ENCODE measurements at places on chromosomes 4 and X.

GRCh38 chrX:153348421-153348820 lies 14.5 kb downstream of the ZNF275 start:
- no peak for DNase-seq

GRCh38 chr4:155889031-155889793 lies 14.3 kb upstream of the TDO2 start:
- DNase-seq: no peak

- no peak for DNase-seq
Measured at GRCh38 chrX:9656277-9656676, 109.4 kb downstream of the GPR143 start.

DNA sequence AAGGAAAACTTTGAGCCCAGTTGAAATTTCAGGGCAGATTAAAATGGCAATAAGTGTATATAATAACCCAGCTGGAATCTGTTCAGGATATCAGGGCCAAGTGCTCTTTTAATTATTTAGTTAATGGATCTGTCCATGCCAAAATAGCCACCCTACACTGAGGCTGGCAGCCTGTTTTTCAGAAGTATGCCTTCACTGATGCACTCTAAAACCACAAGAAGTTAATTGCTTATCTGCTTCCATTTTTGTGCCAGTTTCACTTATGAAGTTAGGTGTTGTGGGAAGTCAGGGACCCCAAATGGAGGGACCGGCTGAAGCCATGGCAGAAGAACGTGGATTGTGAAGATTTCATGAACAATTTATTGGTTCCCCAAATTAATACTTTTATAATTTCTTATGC lies 960.3 kb downstream of the C4orf33 start:
- DNase-seq: no peak

- no peak for DNase-seq
Measured at GRCh38 chr4:146245850-146246249, 31.5 kb downstream of the REELD1 start.

- DNase-seq: no peak
Measured at GRCh38 chr4:41013746-41014145, 200.6 kb downstream of the APBB2 start.

DNA sequence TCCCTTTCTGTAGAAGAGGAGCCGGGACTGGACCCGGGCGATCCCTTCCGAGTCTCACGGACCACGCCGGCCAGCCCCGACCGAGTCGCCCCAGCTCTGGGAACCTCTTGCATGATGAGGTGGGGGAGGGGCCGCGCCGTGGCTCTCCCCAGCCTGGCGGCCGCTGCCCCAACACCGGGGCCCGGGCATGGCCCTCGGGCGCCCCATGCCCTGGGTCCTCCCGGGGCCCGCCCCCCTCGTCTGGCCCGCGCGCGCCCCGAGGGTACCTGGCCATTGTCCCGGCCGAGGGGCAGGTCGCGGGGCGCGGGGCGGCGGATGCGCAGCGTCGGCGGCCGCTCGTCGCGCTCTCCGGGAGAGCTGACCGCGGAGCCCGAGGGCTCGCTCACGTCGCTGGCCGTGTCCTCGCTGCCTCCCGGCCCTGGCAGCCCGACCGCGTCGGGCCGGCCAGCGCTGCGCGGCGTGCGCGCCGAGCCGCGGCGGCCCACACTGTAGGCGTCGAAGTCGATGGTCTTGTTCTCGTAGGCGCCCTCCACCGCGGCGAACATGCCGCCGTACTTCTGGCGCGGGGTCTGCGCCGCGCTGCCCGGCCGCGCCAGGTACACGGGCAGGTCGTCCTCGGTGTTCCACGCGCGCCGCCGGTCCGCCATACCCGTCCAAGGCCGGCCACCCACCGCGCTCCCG lies 423 bp downstream of the CRMP1 start:
- DNase-seq: no peak

DNA sequence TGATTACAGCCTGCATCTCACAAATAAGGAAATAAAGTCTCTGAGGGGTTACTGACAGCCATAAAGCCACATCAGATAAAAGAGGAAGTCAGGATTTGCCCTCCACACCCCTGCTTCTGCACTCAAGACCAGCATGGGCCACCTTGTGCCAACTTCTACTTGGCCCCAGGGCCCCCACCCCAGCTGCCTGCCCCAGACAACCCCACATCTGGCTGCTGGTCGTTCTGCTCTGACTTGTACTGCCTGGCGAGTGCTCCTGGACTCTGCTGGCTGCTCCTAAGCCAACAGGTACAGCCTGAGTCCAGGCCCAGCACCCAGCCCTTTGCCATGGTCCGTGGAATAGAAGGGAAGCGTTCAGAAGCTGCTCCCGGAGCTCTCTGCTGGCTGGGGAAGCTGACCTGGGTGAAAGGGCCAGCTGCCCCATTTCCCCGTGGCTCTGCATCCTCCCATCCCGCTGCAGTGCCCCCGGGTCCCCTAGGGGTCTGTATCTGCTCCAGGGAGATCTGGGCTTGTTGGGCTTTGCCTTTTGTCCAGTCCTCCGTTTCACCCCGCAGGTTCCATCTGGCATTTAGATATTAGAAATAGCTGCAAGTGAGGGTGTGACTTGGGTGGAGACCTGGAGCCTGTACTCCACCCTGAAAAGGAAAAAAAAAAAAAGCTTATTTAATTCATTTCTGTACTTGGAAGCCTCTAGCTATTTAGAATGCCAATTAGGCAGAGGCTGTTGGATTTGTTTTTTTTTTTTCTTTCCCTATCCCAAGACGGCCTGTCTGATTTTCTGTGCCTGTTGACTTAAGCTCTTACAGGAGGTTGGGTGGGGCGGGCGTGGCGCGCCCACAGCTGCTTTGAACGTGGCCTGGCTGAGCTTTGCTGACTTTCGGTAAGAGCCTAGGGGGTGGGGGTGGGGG lies 194.7 kb downstream of the PTTG2 start:
- DNase-seq: no peak

DNA sequence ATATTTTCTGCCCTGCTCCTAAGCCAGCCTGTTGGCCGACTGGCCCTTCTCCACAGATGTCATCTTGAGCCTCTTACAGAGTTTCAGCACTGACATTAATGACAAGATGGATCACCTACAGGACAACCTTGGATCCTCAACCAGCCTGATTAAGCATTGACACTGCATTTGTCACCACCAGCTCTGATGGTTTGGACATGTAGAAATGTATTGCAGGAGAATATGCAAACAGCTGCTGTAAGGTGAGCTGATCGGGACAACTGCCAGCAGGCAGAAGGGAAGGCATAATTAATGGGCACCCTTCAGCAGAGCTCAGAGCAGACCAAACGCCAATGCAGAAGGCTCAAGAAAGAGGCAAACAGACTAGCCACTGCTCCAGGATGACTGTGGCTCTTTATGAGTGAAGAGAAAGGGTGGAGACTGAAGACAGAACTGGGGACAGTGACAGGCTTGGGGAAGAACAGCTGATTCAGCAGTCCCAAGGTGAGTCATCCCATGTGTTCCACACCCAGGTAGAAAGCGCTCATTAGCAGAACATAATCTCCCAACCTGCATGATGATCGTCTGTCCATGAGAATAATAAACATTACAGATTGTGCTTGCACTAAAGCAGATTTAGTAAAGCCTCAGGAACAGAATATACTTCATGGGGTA lies 6.7 kb downstream of the CORIN start:
- no peak for DNase-seq

- no peak for DNase-seq
Measured at GRCh38 chr4:152999346-153000075, 63.4 kb downstream of the FHDC1 start.

GRCh38 chr4:170741856-170742255 lies 652.1 kb upstream of the AADAT start:
- no peak for DNase-seq

- DNase-seq: no peak
Measured at GRCh38 chr4:151228189-151229119, 48.5 kb upstream of the PRSS48 start.

DNA sequence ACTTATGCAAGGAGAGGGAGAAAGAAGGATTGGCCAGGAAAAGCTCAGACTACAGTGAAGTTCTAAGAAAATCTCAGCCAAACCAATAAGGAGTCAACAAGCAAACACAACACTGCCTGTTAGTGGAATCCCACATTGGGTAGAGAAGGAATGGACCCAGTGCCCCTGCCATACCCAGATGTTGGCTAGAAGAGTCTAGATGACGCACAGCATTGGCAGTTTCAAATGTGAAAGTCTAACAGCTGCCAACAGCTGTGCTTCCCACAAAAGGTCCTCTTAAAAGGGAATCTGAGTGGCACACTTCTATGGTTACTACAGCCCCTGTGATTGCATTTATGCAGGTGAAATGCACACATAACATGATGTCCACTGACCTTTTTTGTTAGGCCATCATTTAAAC lies 37.2 kb upstream of the CPEB2 start:
- no peak for DNase-seq

DNA sequence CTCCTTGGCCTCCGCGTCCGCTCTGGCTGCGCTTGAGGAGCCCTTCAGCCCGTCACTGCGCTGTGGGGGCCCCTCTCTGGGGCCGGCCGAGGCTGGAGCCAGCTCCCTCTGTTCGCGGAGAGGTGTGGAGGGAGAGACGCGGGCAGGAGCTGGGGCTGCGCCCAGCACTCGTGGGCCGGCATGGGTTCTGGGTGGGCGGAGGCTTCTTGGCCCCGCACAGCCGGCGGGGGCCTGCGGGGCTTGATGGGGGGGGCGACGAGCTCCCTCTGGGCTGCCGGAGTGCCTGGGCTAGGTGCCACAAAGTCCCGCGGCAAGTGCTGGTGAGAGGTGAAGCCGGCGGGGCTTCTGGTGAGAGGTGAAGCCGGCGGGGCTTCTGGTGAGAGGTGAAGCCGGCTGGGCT lies 61.9 kb downstream of the ANKRD50 start:
- no peak for DNase-seq

GRCh38 chr4:63458010-63458409 lies 951.2 kb downstream of the TECRL start:
- no peak for DNase-seq

DNA sequence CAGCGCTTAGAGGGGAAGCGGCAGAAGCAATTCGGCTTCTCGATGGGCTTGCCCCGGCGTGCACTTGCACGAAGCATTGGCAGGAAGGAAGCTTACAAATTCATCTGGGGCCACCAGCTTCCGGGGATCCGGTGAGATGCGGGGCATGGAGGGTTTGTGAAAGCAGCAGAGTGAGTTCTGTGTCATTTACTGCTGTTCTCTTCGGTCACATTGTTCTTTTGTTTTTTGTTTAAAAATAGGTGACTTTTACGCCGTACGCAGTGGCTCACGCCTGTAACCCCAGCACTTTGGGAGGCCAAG lies 47.0 kb downstream of the ASMT start:
- DNase-seq: no peak
